Activated T-helper 2 cell treated with anti-CD3 and anti-CD28 coated beads, Interferon-gamma antibody, Interleukin-2, Interleukin-4, amounts not matched to agents 10 μg/mL and 5 μg/mL and 100 μg/mL, durations not matched to agents 14 hours and 24 hours and 36 hours (primary cell): ENCODE measurements at places on chromosomes 5 and 9.

DNA sequence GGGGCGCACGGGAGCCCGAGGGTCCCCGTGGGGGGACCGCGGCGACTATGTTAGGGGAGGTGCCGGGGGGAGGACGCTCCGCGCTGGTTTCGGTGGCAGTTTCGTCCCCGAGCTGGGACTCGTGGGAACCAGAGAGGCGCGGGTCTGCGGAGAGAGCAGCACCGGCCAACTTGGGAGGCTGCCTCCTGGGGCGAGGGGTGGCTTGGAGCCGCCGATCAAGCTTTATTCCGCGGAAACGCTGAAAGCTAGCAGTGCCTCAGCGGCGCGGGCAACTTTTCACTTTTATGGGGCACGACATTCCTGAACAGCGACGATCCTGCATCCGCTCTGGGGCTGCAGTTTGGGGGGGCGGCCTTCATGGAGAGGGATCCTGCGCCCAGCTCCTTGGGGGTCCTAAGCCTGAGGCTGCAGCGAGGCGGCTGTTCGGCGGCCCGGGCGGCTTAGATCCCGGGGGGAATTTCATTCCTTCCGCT lies 369 bp downstream of the OCLN start:
- DNase-seq: no peak

GRCh38 chr5:114056185-114056538 lies 305.7 kb upstream of the KCNN2 start:
- DNase-seq: no peak

DNA sequence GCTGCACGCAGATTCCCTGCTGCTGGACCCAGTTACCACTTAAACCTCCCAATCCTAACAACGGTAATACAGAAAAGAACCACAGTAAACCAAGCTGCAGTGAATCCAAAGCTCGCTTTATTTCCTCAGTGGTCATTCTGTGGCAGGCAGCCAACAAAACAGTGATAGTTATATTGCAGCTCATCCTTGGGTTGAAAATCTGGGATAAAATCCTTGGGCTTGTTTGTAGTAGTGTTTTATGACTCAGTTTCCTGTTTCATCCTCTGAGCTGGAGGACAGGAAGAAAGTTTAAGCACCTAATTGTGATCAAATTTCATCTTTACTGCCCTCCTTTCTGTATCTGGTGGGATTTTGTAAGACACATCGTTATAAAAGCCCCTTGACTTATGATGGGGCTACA lies 31.4 kb downstream of the HMGCR start:
- DNase-seq: no peak

DNA sequence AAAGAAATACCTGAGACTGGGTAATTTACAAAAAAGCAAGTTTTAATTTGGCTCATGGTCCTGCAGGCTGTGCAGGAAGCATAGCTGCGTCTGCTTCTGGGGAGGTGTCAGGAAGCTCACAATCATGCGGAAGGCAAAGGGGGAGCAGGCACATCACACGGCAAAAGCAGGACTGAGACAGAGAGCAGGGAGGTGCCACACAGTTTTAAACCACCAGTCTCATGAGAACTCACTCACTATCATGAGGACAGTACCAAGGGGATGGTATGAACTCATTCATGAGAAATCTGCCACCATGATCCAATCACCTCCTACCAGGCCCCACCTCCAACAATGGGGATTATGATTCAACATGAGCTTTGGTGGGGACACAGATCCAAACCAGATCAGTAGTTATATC lies 96.2 kb downstream of the OSTF1 start:
- DNase-seq: no peak

GRCh38 chr5:125014202-125014601 lies 267.8 kb upstream of the ZNF608 start:
- DNase-seq: no peak

DNA sequence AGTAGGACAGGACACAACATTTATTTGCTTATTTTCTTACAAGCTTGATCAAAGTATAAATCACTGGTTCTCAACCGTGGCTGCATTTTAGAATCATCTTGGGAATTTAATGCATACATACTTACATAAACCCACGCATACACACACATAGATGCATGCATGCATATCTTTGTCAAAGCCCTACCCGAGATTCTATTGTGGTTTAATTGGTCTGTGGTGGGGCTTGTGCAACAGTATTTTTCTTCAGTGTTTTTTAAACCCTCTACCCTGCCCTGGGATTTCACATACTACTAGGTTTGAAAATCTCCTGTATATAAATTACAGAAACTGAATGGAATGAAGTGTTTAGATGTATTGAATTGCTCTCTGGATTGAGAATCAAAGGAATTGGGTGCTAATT lies 1166.2 kb downstream of the MAT2B start:
- no peak for DNase-seq

DNA sequence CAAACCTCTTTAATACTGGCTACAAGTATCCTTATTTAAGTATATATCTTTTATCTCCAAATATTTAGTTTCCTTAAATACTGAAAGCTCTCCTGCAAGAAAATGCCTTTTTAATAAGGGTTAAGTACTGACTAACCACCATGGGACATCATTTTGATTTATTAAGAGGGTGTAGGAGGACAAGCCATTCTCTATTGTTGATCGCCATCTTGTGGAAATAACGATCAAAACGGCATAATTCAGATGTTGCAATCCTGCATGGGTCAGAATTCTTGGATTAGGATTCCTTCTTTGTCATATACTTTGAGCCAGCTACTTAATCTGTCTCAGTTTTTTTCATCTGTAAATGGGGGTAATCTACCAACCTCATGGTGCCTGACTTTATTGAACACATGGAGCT lies 28.7 kb upstream of the C5orf46 start:
- no peak for DNase-seq

DNA sequence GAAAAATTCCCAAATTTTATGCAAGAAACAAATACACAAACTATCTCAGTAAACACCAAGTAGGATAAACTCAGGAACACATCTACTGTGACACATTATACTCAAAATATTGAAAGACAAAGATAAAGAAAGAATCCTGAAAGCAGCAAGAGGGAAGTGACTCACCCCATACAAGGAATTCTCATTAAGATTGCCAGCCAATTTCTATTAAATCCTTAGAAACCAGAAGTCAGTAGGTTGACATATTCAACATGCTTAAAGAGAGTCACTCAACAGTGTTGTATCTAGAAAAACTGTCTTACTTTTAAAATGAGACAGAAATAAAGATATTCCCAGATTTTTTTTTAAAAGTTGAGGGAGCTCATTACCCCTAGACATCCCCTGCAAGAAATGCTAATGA lies 15.5 kb downstream of the SPATA31E1 start:
- DNase-seq: no peak

DNA sequence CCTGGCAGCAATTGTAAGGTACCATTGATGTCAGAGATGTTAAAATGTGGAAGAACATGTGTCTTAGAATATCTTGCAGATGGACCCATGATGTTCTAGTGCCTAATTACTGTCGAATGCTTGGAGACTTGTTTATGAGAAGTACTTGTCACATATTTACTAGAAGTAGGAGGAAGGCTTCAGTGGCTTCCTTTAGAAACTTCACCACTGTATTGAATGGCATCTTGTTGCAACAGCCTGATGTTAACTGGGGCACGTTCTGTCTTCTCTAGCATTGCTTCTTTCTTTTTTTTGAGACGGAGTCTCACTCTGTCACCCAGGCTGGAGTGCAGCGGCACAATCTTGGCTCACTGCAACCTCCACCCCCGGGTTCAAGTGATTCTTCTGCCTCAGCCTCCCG lies 16.5 kb downstream of the UGCG start:
- no peak for DNase-seq

- no peak for DNase-seq
Measured at GRCh38 chr5:153122403-153122802, 368.1 kb upstream of the GRIA1 start.

GRCh38 chr5:6861667-6862066 lies 148.4 kb downstream of the TENT4A start:
- no peak for DNase-seq

DNA sequence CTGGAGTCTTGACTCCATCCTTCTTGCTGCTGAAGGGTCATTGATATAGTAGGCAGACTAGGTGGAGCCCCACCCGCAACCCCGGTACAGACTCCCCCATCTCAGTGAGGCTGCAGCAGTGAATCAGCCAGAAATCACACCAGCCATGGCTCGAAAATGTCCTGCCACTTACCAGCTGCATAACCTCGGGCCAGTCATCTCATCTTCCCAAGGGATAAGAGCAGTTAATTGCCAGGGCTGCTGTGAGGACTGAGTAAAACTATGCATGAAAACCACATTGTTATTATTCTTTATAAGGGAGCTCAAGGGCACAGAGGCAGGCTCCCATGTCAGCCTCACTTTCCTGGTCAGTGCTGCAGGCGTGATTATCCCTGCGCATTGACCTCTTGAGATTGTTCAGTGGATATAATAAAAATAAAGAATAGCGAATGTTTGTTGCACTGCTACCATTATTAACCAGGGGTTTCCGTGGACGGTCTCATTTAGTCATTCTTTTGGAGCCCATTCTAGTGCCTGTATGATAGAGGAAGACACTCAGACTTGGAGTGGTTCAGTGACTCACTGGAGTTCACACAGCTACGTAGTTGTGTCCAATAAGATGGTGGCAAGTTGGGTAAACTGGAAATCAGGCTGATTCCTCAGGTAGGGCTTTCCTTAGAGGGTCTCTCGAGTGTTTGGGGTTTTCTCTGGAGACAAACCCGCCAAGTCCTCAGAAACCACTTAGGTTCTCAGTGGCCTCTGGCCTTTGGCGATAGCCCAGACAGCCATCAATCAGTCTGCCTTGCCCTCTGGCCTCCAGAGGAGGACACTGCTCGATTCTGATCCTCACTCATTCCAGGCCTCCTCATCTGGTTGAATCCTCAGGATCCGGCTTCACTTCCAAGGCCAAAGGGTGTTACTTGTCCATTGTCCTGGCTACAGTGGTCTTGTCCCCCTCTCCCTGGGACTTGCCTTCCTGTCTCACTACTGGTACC lies 39.9 kb downstream of the COL15A1 start:
- DNase-seq: no peak

- no peak for DNase-seq
Measured at GRCh38 chr5:136776022-136776927, 410.9 kb upstream of the TRPC7 start.

DNA sequence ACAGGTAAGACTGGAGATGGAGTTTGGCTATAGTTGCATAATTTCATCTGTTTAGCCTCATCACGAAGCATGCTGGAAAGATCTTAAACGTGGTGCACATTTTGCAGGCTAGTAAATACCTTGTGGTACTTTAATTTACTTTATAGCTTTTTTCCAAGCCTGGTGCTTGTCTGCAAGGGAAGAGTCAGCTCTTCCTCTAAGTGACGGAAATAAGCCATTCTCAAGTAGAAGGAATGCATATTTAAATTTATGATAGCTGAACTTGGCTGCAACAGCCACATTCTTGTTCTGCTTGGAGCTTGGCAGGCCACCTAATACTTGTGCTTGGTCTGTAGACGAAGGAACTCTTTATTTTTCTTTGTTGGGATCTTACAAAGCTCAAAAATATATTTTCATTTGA lies 188.0 kb upstream of the PIK3R1 start:
- no peak for DNase-seq

- DNase-seq: no peak
Measured at GRCh38 chr5:135934939-135935338, 19.8 kb downstream of the LECT2 start.
